ENCODE measurements at places on chromosomes 11 and 22.

GRCh38 chr11:45212566-45213315, 66.3 kb downstream of the PRDM11 start:
- no peaks in the 10 kb centered on the region for H3K27me3 ChIP-seq
- H3K4me1 ChIP-seq: no peaks in the 10 kb centered on the region

DNA sequence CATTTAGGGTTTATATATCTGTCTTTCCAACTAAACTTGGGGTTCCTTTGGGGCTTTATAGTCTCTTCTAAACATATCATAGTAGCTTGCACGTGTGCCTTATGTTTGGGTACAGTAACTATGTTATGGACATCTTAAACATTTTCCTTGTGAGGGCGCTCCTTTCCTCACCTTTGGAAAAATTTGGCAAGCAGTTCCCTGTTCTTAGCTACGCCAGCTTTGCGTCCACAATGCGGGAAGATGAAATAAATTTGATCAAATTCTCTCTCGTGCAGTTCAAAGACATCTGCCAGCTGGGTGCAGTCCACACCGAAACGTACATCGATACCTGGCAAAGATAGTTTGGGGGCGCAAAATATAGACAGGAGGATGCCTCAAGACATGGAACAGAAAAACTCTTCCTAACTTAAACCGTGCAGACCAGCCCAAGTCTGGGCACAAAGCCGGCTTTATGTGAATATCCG, 548 bp downstream of the FDXACB1 start:
- no peak for DNase-seq
- H3K4me3 ChIP-seq: peak overlapping the region; percentile 88
- peak overlapping the region; percentile 99 for H3K27ac ChIP-seq

GRCh38 chr11:133024301-133024700, 508.0 kb downstream of the OPCML start:
- H3K4me3 ChIP-seq: no peak overlapping the region
- DNase-seq: no peak
- H3K4me1 ChIP-seq: no peaks in the 10 kb centered on the region
- no peaks in the 10 kb centered on the region for H3K36me3 ChIP-seq

GRCh38 chr11:1391165-1392075, 1.7 kb downstream of the BRSK2 start:
- no peak overlapping the region for H3K27ac ChIP-seq
- peaks cover 31% of the 10 kb centered on the region for H3K27me3 ChIP-seq
- peak; percentile 74 for DNase-seq
- H3K36me3 ChIP-seq: no peaks in the 10 kb centered on the region

- H3K4me1 ChIP-seq: peaks cover 4% of the 10 kb centered on the region
- no peaks in the 10 kb centered on the region for H3K36me3 ChIP-seq
- no peak overlapping the region for H3K27ac ChIP-seq
- DNase-seq: no peak
- no peaks in the 10 kb centered on the region for H3K27me3 ChIP-seq
These were observed 33.9 kb upstream of the TEAD1 start for GRCh38 chr11:12640355-12640754.

All from osteoblast (primary cell).